ENCODE measurements at places on chromosomes 6 and 20. TPM values are rescaled to one million over a fixed set of nuclear protein-coding genes. Genes with fewer than 3 reads are reported as not detected.

- no peaks in the 10 kb centered on the region for H3K36me3 ChIP-seq
- H3K4me3 ChIP-seq = no peak overlapping the region
- H3K27me3 ChIP-seq = no peaks in the 10 kb centered on the region
- no peak overlapping the region for H3K27ac ChIP-seq
Observed at GRCh38 chr20:16619953-16620352, 46.7 kb upstream of the KIF16B start.

DNA sequence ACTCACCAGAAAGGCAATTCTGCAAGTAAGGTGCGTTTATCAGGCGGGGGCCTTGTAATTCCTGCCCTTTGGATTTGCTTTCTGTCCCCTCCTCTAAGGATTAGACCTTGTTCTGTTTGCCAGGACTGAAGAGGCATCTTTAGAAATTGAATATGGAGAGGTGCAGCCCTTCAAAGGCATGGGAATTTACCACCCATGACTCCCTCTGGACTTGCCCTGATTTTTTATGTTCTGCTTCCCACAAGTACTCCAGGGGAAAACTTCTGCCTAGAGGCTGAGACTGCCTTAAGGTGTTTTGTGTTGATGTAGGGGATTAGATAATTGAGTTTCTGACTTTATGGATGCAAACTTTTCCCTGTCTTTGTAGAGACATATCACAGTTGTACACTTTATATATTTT lies 30.2 kb downstream of the SYTL3 start:
- H3K4me3 ChIP-seq = no peak overlapping the region
- H3K27ac ChIP-seq = no peak overlapping the region
- H3K36me3 ChIP-seq = peaks cover 74% of the 10 kb centered on the region
- DNase-seq = peak; percentile 15
- H3K27me3 ChIP-seq = no peaks in the 10 kb centered on the region

DNA sequence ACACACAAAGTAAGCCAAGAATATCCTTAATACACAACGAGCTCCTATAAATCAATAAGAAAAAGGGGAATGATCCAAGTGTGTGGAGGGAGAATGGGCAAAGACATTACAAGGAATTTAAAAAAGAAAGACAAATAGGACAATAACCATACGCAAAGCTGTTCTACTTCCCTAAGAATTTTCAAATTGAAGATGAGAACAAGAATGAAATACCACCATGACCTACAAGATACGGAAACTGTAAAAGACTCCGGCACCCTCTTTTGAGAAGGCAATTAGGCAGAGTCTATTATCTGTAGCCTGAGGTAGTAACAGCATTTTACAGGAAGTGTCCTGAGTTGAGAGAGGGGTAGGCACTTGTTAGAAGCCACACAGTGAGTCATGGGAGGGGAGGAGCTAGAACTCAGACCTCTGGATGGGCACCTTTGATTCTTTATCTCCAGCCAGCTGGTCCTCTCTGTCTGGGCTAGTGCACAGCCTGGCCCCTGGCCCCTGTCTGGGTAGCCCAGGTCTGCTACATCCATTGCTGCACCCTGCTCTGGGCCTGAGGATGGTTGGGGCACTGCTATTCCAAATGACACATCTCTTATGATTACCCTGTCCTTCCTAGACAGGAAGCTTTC lies 15.3 kb downstream of the RSPO4 start:
- H3K4me3 ChIP-seq = no peak overlapping the region
- DNase-seq = no peak
- no peaks in the 10 kb centered on the region for H3K4me1 ChIP-seq
- no peaks in the 10 kb centered on the region for H3K36me3 ChIP-seq

Gene QRSL1
- 16.3 TPM for total RNA-seq

Gene FNDC11
- 0.35 TPM for total RNA-seq

Data from activated CD8-positive, alpha-beta memory T cell treated with anti-CD3 and anti-CD28 coated beads, Interleukin-2, amount 10 ng/mL, durations not matched to agents 7 days and 5 days (primary cell).